ENCODE measurements at places on chromosomes 16 and 17.

DNA sequence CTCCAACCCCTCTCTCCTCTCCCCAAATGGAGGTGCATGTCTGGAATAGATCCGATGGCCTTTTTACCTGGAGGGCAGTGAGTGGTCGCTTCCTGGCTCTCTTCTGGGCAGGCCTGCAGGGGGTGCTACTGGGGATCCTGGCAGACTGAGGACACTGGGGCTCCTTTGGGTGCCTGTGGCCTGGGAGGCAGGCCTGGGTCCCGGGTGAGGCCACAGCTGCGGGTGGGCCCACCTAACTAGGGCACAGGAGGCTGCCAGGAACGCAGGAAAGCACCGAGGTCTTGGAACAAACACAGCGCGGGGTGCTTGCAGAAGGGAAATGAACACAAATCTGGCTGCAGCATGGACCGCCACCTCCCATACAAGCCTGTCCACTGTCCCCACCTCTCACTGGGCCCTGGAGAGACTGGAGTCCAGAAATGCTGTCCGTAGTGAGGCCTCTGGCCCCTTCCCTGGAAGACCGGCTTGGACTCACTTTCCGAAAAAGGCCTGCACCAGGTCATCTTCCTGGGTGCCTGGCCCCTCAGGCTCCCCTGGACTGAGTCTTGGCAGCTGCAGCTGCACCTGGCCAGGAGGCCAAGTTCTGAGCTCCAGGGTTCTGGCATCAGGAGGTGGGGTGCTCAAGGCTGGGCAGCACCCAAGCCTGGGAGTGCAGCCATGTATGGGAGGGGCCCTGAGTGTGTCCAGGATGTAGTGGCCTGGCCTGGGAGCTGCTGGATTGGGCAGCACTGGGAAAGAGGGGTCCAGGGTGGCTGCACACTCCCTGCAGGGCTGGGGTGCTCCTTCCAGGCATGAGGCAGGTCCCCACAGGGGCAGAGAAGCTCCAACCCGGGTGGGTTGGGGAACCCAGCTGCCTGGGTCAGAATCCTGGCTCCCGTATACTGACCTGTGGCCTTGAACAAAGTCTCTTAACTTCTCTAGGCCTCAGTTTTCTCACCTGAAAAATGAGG lies 195.1 kb downstream of the IRF8 start:
- DNase-seq = no peak

DNA sequence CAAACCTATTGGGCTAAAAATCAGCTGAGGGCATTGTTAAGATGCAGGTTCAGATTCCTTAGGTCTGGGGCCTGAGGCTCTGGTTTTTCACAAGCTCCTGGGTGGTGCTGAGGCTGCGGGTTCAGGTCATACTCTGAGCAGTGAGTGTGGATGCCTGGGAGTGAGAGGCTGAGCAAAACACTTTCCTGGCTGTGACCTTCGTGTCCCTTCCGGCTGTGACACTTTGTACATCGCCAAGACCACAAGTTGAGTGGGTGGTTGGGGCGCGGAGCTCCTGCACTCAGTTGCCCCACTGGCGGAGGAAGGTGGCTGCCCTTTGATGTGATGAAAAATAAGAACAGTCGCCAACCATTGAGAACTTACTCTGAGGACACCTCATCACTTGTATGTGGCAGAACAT lies 24.8 kb downstream of the CCR7 start:
- no peak for DNase-seq

DNA sequence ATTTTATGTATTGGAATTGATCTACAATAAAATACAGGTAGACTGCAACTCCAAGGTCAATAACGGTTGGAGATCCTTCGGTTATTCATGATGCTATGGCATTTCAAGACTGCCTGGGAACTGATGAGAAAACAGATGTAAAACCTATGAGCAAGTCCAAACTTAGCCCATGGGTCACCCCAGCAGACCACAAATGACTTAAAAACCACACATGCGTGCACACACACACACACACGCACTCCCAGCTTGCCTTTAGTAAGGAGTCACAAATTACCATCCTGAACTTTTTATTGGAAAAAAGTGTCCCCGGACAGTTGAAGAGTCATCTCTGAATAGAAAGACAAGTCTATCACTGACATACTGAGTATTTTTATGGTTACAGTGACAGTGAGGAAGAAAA lies 26.7 kb downstream of the TRIM25 start:
- no peak for DNase-seq

DNA sequence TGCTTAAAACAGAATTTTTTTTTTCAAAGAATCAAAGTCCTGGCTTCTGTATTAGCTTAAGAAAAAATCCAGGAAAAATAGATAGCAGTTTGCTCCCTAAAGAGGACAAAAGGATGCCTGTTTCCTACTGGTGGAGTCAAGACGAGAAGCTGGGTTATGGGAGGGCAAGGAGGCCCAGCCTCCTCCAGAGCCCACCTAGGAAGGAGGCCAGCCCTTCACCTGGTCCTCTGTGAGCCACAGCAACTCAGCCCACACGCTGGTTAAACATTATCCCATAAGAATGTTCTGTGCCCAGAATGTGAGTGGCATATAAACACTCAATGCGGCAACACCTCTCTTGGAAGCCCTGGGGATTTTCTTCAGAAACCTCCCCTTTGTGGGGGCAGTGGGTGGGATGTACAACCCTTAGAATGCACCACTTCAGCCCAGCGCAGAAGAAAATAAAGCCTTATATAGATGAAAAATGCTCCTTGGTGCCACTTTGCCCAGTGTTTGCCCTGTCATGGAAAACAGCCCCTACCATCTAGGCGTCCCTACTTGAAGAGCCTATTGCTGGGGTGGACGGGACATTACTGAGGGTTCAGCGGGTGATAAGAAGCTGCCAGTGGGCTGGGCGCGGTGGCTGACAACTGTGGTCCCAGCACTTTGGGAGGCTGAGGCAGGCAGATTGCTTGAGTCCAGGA lies 48.0 kb downstream of the TEKT5 start:
- DNase-seq = no peak

DNA sequence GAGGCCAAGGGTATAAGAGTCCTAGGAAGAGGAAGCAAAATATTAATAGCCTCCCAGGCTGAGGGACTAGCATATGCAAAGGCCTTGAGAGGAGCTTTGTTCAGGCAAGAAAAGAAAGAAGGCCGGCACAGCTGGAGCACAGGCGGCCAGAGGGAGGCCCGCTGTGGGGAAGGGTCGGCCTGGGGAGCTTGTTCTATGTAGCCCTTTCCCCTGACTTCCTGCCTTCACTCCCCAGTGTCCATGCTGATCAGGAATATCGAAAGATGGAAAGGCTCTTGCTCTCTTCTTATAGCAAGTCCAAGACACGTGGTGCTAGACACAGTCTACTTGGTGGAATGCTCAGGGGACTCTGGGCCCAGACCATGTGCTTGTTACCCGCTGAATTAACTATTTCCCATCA lies 27.4 kb upstream of the HAS3 start:
- no peak for DNase-seq

DNA sequence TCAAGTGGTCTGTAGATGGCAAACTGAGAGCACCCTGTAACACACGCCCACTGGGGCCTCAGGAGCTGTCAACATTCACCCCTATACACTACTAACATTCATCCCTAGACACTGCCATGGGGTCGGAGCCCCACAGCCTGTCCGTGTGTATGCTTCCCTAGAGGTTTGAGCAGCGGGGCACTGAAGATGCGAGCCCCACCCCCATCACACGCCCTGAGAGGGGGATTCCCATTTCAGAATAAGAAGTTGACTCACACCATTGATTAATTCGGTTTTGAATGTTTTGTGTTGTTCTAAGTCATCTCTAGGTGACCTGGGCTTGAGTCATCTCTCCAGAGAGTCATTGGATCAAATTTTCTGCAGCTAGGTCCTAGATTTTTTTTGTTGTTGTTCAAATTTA lies 37.3 kb upstream of the MMD start:
- DNase-seq = no peak

- DNase-seq = no peak
These were observed 51.0 kb downstream of the TIMM22 start for GRCh38 chr17:1047879-1048470.

DNA sequence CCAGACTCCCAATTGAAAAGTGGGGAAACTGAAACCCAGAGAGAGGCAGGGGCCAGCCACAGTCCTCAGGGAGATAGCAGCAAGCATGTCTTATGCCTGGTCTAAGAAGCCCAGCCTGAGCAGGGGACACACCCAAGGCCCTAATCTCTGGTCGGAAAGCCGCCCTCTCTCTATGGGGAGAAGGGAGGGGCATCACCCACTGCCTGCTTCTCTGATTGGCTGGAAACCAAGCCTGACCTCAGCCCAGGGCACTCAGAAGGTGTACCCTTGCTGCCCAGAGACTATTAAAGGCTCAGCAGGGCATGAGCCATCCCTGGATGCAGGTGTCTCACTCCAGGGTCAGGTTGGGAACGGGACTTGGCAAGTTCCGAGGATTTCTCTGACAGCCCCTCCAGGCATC lies 5.7 kb upstream of the KRT13 start:
- no peak for DNase-seq

DNA sequence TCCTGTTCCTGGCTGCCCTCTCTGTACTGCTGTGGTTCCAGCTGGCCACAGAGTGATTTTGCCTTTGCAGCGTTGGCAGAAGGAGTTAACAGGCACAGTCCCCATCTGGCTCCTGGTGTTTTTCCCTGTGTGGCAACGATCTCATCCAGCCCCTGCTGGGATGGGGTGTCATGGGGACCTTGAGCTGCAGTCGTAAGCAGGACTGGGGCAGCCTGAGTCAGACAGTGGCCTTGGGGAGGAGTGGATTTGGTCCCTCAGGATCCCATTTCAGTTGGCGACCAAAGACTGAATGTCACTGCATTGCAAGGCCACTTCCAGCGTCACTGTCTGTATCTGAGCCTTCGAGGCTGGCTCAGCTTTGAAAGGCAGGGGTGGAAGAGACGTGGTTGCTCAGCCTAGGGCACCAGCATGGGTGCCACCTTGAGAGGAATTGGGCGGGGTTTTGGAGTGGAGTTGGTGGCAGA lies 11.9 kb downstream of the TMEM94 start:
- DNase-seq = no peak

DNA sequence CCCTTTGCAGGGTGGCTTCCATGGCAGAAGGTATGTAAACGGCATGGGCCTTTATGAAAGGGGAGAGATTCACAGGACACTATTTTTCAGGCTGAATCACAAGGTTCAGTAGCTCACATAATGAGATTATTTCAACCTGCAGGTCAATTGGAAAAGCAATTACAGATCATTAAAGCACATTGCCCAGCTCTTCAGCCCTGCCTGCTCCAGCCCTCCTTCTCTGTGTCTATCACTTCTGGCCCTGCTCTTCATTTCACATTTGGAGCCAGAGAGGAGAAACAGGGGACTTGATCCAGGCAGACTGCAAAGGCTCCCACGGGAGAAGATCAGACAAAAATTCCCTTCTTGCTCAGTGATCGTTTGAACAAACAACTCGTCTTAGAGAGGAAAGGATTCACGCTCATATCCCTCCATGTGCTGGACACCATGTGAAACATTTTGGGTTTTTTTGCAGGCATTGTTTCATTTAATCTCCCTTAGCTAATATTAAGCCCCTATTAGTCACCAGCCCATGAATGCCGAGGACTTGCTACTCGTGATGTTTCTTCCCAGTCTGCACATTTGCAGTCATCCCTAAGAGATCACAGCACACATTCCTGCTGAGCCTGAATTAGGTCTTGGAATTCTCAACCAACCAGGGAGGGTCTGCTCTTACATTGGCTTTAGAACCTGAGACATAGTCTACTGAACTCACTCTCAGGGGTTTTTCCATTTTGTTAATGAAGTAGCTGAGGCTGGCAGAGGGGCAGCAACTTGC lies 443.9 kb upstream of the CCL2 start:
- no peak for DNase-seq

GRCh38 chr16:84047206-84047605 lies 4.6 kb upstream of the SLC38A8 start:
- DNase-seq = no peak

DNA sequence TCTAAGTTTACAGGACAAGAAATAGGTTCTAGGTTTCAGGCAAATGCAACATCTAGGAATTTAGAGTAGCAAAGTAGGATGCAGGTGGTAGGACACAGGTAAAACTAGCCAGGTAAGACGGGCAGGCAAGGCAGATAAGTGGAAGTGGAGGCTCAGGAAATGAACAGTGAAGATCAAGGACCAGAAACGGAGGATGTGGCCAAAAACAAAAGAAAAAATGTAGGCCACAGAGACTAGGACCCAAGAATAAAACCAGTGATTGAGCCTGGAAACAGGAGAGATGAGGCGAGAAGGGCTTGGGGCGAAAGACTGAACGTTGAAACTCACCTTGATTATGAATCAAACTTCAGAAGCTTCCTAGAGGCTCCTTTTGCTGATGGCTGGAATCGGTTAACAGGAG lies 24.0 kb downstream of the CPSF4L start:
- no peak for DNase-seq

DNA sequence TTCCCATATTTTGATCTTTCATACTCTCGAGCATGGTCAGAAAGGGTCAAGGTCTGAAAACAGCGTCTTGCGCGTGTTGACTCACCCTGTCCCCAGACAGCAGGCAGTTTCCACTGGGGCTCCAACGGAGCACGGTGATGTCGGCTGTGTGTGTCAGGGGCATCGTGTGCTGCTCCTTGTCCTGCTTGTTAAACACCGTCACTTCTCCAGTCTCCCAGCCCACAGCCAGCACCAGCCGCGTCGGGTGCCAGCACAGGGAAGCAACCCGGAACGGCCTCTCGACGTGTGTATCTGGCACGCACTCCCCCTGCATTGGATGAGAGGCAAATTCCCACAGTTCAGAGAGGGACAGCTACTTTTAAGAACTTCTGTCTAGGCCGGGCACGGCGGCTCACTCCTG lies 9.6 kb downstream of the IFT140 start:
- DNase-seq = no peak

DNA sequence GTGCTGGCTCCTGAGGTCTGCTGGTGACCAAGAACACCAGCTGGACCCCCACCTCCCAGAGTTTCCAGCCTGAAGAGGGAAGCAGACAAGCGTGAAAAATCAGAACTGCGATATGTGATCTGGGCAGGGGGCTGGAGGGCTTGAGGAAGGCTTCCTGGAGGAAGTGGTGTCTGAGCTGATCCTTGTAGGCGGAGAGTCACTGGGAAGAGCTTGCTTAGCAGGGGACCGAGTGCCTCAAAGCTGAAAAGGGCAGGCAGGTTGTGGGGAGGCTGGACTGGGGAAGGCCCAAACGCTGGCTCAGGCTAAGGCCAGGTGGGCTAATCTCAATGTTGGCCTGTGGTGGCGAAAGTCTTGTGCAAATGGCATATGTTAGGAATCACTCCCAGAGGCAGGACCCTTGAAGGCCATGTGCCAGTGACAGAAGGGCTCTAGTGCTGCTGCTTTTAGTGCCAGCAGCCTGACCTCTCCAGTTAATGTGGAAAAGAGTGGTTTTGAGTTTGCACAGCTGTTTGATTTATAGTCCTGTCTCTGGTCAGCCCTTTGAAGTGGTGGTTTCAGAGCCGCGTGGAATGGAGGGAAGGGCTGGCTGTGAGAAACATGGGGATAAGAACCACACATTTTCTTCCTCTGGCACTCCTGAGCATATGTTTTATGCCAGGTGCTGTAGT lies 85.3 kb upstream of the LGALS9 start:
- DNase-seq = no peak

DNA sequence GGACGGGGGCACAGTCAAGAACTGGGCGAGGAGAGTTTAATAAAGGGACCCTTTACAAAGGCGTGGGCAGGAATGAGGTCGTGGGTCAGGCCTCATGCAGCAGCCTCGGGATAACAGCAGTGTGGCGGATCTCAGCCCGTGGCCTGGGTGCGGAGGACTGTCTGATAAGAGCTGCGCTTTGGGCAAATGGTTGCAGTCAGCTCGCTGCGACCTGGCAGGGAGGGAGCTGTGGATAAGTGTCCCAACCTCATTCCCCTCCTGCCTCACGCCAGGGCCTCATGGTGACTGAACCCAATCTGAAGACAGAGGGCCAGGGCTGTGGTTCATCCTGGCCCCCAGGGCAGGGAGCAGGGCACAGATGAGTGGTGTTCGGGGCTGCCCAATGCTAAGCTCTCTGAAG lies 13.6 kb downstream of the SMTNL2 start:
- DNase-seq = no peak

- no peak for DNase-seq
These were observed 46.8 kb downstream of the SLC39A11 start for GRCh38 chr17:73045724-73046123.
